ENCODE measurements at places on chromosomes 7 and 10.

- peak; percentile 16 for DNase-seq
Observed at GRCh38 chr10:48932831-48933664, 6.6 kb downstream of the LRRC18 start.

GRCh38 chr7:111840528-111840927 lies 278.2 kb upstream of the IMMP2L start:
- DNase-seq, result no peak

DNA sequence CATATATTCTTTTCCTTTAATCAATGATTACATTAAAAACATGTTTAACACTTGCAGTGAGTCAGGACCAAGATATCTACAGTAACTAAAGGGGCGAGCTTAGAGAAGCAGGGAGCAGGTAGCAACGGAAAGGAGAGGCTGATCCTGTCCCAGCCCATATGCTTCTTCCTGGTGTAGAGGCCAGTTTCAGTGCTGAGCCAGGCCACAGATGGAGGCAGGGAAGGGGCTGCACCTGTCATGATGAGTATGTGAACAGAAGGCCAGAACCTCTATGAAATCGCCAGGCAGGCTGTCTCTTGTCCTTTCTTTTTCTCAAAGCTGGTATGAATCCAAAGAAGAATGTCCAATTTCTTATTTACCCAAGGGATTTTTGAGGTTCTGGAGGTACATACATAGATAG lies 16.3 kb downstream of the REEP3 start:
- no peak for DNase-seq

- DNase-seq, result no peak
Observed at GRCh38 chr10:63651864-63652263, 130.7 kb downstream of the REEP3 start.

GRCh38 chr10:43327171-43327570 lies 44.3 kb upstream of the FXYD4 start:
- no peak for DNase-seq

GRCh38 chr7:42688056-42688371 lies 223.9 kb downstream of the C7orf25 start:
- no peak for DNase-seq

GRCh38 chr10:119500123-119500795 lies 42.3 kb downstream of the RGS10 start:
- DNase-seq, result no peak

DNA sequence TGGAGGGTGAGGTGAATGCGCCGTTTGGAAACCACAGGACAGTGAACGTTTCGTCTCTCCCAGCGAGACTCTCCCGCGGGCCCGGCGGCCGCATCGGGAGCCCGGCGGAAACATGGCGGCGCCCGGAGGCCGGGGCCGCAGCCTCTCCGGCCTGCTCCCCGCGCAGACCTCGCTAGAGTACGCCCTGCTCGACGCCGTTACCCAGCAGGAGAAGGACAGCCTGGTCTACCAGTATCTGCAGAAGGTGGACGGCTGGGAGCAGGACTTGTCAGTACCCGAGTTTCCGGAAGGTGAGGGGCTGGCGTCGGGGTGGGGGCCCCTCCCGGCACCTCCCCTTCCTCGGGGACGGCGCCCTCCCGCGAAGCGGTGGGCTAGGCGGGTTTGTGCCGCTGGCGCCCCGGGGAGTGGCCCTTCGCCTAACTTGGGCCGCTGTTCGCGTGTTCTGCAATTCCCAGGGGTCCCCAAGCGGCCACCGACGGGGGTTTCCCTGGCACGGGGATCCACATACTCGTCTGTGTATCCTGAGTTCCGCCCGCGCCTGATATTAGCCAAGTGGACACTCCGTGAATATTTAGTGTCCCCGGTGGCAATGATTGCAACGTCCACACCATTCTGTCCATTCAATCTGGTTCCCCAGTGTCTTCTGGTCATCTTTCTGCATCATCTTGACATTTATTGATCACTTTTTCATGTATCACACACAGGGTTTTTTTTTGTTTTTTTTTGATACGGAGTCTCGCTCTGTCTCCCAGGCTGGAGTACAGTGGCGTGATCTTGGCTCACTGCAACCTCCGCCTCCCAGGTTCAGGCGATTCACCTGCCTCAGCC lies 514 bp downstream of the NHLRC2 start:
- peak; percentile 47 for DNase-seq

DNA sequence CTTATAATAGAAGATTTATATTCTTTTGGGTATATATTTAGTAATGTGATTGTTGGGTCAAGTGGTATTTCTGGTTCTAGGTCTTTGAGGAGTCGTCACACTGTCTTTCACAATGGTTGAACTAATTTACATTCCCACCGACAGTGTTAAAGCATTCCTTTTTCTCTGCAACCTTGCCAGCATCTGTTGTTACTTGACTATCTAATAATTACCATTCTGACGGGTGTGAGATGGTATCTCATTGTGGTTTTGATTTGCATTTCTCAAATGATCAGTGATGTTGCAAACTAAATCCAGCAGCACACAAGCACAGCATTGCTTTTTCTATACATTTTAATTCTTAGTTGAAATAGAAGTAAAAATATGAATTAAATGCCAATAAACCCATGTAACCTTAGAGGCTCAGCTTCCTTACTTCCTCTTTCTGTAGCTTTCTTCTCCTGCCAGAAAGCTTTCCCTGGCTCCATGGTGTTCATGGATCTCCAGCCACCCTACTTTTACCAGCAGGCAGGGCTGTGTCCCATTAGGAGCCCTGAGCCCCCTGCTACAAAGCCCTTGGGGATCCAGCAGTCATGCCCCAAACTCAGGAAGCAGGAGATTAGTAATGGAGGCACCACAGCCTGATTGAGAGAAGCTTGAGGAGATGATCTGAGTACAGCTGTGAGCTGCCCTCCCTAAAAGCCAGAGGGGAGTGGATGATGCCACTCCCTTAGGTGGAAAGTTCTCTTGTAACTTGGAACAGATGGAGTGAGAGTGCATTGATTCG lies 158.6 kb downstream of the TMEM178B start:
- DNase-seq, result no peak

DNA sequence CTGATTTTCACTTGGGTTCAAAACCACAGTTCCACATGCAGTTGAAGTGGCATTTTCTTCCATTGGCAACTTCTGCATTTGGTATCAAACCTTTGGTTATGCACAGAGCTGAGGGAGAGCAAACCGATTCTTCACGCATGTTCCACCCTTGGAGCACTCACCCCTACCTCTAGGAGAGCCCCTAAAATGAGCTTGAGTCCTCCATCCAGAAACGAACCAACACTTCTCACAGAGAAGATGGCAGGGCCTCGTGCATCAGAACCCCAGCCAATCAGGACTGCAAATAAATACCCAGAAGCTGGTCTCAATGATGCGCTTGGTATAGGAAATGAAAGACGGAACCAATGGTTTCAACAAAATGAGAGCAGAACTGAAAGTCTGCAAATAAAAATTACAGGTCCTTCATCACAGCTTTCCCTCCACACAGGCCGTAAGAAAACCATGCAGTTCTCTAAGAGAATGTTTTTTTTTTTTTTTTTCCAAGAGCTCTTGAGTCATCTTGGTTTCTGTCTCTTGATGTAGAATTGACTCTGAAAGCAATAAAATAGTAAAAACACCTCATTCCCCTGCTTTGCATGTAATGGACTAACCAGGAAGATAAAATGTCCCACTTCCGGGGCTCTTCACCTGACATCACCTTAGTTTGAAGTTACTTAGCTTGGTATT lies 23.9 kb downstream of the KLF6 start:
- DNase-seq, result no peak

DNA sequence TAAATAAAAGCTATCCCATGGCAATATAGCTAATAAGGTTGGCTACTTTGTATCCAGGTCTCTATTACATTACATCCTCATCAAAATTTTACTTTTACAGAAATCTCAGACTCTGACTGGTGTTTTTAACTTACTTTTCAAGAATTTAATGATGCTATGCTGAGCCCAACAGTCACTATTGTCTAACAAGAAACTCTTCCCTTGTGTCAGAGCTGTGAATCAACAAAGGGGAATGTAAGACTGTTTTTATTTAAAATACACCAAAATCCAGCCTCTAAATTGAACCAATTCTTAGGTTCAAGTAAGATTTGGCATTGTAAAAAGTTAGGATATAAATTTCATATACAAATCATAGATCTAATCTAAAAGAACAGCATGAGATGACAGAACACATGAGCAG lies 7.0 kb downstream of the RTKN2 start:
- DNase-seq, result peak; percentile 48

DNA sequence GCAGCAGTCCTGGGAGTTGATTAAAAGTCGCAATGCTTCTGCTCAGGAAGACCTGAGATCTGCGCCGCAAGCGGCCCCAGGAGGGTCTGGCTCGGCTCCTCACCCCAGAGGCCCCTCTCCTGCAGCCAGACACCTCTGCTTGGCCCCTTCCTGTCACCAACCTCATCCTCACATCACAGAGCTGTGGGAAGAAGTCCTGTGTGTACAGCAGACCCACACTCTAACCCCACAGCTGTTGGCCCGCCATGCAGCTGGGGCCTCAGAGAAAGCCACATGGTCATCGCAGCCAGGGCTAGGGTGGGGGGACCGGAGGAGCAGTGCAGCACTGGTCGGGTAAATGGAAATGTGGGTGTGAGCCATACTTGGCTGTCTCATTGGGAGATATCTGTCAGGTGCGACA lies 97.7 kb downstream of the RGS10 start:
- no peak for DNase-seq

Data from AG10803 (cell line).